ENCODE measurements at places on chromosomes 5 and 9.
A peak's percentile ranks its signal among the peaks of the same experiment; 100 is the strongest.

DNA sequence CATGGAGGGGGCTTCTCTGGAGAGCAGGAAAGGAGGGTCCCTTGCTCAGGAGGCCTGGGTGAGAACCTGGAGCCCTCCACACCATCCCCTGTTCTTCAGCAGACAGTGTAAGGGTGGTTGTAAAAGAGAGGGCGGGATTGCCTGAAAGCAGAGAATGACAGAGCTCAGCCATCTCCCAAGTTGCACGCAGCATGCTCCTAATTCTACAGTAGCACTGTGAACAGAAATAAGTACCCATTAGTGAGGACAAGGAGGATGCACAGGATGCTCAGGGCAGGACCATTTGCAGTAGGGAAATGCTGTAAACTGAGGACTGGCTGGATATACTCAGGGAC, 8.4 kb downstream of the CCDC69 start:
- no peak for DNase-seq

- DNase-seq, result no peak
Measured at GRCh38 chr9:114107286-114108001, 8.4 kb upstream of the KIF12 start.

DNA sequence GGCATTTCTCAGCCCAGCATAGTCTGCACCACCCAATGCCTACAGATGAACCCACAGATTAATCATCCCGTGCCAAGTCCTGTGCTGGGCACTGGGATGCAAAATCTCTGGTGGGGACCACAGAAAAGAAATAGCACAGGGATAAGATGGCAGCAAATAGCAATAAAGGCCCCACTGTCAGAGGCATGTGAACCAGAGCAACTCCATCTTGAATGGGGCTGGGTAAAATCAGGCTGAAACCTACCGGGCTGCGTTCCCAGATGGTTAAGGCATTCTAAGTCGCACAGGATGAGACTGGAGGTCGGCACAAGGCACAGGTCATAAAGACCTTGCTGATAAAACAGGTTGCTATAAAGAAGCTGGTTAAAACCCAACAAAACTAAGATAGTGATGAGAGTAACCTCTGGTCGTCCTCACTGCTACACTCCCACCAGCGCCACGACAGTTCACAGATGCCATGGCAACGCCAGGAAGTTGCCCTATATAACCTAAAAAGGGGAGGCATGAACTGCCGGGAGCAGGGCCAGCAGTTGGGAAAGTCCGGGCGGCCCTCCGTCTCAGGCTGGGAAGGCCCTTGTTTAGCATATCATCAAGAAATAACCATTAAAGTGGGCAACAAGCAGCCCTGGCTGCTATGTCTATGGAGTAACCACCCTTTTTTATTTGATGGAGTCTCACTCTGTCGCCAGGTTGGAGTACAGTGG, 65.2 kb downstream of the C9orf50 start:
- no peak for DNase-seq

- no peak for DNase-seq
Measured at GRCh38 chr5:160605266-160605665, 183.6 kb downstream of the PTTG1 start.

GRCh38 chr5:167743695-167744464, 547.6 kb upstream of the WWC1 start:
- DNase-seq, result no peak

DNA sequence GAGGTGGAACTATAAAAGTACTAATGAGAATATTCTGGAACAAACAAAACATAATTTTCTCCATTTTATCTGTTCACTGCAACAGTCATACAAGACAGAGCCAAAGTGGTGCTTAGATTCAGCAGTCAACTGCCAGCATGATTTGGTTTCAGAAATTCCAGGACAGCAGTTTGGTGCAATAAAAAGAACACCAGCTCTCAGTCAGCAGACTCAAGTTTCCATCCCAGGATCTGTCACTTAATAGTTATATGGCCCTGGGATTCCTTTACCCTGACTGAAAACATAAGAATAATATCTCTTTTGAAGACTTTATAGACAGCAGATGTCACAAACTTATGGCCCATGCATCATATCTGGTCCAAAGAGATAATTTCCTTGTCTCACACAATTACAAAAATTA, 92.8 kb upstream of the RASEF start:
- DNase-seq, result no peak

- no peak for DNase-seq
Measured at GRCh38 chr9:110112792-110113191, 95.2 kb downstream of the C9orf152 start.

DNA sequence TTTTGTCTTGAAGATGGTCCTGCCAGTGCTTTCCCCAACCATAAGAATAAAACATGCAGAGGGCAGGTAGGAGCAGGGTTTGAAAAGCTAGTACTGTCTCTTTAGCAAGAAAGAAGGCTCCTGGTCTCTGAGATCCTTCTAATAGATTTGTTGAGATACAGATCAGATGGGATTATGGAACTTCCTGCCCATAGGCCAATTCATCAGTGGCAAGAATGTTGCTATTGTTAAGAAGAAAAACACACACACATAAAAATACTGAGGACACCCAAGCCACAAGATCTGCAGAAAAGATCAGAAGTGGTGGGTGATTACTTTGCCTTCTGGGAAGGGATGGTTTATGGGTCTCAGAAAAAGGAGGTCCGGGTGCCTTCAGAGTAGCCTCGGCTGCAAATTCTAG, 59.8 kb downstream of the TNC start:
- DNase-seq, result no peak

GRCh38 chr5:142939884-142940283, 169.7 kb downstream of the ARHGAP26 start:
- no peak for DNase-seq

GRCh38 chr5:67695369-67695768, 498.8 kb upstream of the CD180 start:
- no peak for DNase-seq

GRCh38 chr5:159773062-159773924, 143.0 kb upstream of the ADRA1B start:
- peak; percentile 63 for DNase-seq

DNA sequence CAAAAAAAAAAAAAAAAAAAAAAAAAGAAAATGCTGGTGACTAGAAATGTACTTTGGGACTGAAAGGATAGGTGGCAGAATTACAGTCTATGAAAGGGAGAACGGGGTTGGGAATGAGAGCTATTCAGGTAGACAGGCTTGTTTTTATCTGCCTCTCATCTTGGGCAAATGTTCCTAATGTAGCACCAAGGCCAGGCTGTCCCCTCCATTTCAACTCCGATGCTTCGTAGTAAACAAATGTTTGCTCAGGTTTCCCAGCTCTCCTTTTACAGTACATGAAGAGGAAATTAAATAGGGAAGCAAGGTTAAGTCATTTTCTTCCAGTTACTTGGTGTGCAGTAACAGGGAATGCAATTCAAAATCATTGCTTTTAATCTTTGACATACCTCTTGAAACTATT, 4.4 kb upstream of the BASP1 start:
- no peak for DNase-seq

DNA sequence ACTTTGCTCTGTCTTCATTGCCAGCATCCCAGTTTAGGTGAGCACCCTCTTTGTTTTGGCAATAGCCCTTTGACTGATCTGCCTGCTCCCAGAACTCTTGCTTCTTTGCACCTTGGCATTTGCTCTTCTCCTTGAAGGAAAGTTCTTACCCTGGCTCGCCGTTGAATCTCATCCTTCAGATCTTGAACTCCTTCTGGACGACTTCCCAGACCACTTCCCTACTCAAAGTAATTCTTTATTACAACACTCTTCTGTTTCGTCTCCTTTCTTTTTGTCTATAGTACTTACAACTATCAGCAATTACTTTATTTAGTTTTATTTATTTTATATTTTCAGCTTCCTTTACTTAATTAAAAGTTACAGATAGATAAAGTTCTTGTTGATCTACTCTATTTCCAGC, 1510.1 kb downstream of the MAT2B start:
- no peak for DNase-seq

- DNase-seq, result no peak
Measured at GRCh38 chr5:83270311-83270710, 193.0 kb downstream of the XRCC4 start.

GRCh38 chr9:136554870-136555269, 9.0 kb upstream of the NOTCH1 start:
- no peak for DNase-seq

- DNase-seq, result no peak
Measured at GRCh38 chr5:23655674-23656073, 148.3 kb downstream of the PRDM9 start.

DNA sequence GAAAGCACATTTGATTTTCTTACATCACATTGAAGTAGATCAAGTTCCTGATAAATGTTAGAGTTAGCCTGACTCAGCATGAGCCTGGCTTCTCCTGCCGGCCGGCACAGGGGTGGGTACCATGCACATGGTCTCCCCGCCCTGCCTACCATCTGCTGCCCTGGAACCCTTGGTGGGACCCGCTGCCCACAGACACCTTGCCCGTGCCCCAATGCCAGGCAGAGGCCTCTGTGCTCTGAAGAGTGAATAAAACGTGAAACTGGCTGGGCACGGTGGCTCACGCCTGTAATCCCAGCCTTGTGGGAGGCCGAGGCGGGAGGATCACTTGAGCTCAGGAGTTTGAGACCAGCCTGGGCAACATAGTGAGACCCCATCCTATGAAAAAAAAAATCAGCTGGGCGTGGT, 17.3 kb downstream of the EXD3 start:
- DNase-seq, result no peak

Measured in activated gamma-delta T cell (primary cell).